CD4-positive, alpha-beta T cell treated with Interferon alpha-2 for 1 hour (primary cell): ENCODE measurements at places on chromosomes 12 and 14.

DNA sequence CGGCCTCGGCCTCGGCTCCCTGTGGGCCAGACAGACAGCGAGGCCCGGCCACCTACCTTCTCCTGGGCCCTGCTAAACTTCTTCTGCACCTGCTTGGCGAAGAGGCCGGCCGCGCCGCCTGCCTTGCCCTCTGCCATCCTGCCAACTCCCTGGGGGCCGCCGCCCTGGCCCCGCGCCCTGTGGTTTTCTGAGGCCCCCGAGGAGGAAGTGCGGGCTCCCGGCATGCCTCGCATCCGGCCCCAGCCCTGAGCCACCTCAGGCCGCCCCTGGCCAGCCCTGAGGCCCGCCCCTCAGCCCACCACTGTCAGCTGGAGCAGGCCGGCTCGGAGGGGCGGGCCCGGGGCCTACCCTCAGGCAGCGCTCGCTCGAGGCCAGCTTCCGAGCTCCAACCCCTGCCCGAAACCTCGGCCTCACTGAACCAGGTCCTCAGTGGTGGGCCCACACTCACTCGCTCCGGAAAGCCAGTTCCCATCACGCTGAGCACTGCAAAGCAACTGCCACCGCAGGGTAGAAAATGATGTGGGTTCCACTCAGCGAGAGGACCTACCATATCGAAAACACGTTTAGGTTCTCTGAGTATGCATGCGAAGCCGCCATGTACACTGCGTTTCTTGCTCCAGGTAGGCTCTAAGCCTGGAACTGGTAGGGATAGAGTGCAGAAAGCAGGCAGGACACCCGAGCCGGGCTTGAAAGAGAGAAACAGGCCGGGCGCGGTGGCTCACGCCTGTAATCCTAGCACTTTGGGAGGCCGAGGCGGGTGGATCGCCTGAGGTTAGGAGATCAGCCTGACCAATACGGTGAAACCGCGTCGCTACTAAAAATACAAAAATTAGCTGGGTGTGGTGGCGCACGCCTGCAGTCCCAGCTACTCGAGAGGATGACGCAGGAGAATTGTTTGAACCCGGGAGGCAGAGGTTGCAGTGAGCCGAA is at the start of gene BIN2:
Gene BIN2 (minus strand): TSS at position 209 of the 930 bp plus-strand sequence. CDS start 72 bp downstream, at position 137.
- peak; percentile 78 for DNase-seq

DNA sequence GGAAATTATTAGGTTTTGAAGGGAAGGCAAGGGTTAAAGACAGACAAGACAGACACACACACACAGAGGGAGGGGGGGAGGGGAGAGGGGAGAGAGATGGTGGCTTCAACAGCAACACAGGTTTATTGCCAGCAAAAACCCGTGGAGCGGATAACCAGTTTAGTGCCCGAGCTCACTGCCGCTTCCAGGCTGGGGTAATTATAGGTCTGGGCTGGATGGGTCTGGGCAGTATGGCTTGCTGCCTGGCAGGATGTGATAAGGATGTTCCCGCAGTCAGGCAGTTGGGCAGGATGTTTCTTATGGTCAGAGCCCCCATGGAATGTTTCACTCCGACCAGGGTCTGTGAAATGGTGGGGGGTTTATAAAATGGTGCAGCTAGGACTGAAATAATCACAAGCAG is 4.4 kb upstream of the TDRD9 start:
- no peak for DNase-seq

GRCh38 chr12:2009623-2010022 is 5.4 kb upstream of the DCP1B start:
- DNase-seq, result peak; percentile 7

DNA sequence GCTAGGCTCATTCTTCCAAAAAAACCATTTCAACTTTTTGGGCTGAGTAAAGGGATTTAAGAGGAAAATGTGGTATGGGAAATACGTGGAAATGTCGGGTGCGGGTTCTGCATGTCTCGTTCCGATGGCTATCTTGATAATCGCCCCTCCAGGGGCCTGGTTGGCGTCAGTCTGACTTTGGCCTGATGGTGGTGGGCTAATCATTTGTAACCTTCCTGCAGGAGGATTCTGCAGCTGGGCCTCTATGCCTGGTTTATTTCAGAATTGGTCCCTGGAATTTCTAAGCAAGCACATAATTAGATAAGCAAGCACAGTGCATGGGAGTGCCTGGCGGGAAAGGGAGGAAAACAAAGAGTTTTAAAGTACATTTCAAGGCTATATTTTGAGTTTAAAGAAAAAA is 14.8 kb upstream of the SLC4A8 start:
- DNase-seq, result no peak

- no peak for DNase-seq
These were observed 139.2 kb downstream of the TGFB3 start for GRCh38 chr14:75842551-75842950.

GRCh38 chr12:55642267-55642666 is 5.6 kb downstream of the OR10P1 start:
- no peak for DNase-seq

DNA sequence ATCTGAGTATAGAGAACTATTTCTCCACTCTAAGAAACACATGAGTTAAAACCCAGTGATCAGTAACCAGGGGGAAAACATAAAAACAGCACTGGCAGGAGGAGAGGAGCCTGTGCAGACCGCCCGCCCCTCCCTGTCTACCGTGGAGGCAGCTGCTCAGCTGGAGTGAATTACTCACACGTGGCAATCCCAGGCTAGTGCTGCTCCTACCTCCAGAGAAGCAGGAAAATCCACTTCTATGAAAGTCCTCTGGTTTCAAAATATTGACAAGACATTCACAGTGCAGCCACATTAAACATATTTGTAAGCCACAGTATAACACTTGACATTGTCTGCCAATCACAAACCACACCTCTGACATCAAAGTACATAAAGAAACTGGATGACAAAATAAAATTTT is 16.7 kb downstream of the TMEM132D start:
- no peak for DNase-seq

GRCh38 chr12:77572371-77572770 is 258.3 kb upstream of the NAV3 start:
- no peak for DNase-seq

GRCh38 chr14:63647696-63648410 is 6.2 kb upstream of the WDR89 start:
- no peak for DNase-seq

GRCh38 chr14:56185992-56186391 is 67.8 kb downstream of the PELI2 start:
- DNase-seq, result no peak

- no peak for DNase-seq
These were observed 77.8 kb upstream of the CNOT2 start for GRCh38 chr12:70165450-70165849.

- DNase-seq, result no peak
These were observed 136.5 kb upstream of the CRY1 start for GRCh38 chr12:107229827-107230226.

DNA sequence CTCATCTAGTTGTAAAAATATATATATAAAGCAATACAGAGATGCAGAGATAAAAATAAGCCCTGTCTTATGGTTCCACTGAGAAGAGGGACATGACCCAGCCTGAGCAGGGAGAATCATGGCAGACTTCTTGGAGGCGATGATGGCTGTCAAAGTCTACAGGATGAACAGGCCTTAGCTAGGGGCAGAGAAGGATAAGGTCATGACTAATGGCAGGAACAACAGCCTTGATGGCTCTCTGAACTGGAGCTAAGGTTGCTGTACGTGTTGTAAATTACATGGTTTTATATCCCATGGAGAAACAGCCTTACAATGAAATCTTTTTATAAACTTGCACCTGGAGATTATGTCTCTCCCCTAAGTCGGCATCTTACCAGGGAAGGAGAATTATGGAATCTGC is 32.4 kb downstream of the FOXN3 start:
- no peak for DNase-seq

DNA sequence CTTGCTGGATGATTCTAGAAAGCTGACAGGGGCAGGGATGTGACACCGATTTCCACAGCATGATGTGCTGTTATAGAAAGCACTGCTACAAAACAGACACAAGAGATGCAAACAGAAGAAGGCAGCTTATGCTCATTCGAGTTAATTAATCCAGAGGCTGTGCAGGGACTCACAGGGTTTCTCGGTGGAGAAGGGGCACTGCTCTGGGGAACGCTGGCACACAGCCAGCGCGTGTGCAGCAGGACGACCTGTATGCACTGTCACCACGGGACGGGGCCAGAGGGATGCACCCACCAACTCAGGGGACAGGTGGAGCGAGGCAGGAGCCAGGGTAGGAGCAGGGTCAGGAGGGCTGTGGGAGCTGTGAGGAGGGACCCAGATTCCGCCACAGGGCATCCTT is 143.5 kb downstream of the RIMBP2 start:
- DNase-seq, result no peak

DNA sequence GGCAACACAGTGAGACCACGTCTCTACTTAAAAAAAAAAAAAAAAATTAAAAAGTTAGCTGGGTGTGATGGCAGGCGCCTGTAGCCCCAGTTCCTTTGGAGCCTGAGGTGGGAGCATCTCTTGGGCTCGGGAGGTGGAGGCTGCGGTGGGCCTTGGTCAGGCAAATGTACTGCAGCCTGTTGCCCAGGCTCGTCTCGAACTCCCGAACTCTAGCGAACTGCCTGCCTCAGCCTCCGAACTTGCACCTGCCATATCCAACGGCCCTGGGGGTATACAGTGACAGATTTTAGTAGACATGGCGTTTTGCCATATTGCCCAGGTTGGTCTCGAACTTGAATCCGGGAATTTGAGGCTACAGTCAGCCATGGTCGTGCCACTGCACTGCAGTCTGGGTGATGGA is 195.4 kb downstream of the ALG10 start:
- DNase-seq, result no peak

DNA sequence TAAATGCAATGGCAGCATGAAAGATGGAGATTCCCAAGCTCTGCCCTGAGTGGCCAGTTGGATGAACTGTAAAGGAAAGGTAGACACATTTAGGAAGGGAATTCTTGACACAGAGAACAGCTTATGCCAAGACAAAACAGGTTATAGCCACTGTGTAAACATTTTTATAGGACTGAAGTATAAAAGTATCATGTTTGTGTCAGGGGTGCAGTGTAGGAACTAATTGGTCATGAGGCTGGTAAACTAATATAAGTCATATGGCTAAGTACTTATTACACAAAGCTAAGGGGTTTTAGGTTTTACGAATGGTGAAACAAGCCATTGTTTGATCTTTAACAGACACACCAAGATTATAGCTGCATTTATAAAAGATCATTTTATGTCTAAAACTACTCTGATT is 207.7 kb upstream of the SLC16A7 start:
- DNase-seq, result no peak

- no peak for DNase-seq
These were observed 75.7 kb downstream of the SCN8A start for GRCh38 chr12:51666696-51667095.

GRCh38 chr14:42192738-42193653 is 586.3 kb downstream of the LRFN5 start:
- DNase-seq, result no peak

DNA sequence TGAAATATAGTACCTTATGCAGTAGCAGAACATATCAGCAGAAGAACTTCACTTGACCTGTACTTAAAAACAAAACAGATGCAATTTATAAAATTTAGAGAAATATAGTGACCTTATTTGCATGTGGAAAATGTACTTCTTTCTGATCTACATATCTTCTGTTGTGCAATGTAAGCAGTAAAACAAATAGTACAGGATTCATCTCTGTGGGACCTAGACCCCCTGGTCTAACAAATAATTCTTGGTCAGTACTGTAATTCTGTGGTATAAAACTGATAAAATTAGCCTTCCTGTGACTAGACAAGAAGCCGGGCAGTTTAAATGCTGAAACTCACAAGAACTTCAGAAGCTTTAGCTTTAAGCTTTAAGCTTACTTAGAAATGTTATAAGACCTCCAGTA is 21.6 kb downstream of the HIF1A start:
- no peak for DNase-seq

- no peak for DNase-seq
These were observed 96.9 kb downstream of the AKAP6 start for GRCh38 chr14:32426028-32426427.

DNA sequence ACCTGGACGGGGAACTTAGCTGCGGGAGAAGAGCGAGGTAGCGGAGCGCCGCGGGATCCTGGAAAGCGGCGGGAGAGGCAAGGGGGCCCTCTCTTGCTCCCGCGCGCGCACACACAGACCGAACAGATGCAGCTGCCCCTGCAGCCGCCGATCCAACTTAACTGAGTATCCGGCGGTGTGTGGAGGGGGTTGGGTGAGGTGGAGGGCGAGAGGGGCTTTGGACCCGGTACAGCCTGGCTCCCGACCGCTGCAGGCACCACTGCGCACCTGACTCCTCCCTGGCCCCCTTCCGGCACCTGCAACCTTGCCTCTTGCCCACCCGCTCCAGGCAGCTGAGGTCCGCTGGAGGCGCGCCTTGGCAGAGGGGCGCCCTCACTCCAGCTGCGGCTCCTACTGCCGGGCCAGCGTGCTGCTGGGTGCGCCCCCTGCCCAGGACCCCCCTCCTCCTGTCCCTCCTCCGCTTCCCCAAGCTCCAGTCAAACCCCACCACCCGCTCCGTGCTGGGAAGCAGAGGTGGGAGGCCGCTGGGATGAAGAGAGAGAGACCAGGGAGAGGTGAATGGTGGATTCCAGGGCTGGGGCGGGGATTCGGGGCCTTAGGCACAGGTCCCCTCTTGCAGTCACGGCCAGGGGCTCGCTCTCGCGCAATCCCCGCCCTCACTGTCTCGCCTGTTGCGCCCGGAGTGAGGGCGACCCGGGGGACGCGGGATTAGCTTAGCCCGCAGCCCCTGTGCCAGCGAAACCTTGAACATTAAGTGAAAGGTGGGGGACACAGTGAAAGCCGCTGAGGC is 2.6 kb downstream of the DIO3 start:
- no peak for DNase-seq

DNA sequence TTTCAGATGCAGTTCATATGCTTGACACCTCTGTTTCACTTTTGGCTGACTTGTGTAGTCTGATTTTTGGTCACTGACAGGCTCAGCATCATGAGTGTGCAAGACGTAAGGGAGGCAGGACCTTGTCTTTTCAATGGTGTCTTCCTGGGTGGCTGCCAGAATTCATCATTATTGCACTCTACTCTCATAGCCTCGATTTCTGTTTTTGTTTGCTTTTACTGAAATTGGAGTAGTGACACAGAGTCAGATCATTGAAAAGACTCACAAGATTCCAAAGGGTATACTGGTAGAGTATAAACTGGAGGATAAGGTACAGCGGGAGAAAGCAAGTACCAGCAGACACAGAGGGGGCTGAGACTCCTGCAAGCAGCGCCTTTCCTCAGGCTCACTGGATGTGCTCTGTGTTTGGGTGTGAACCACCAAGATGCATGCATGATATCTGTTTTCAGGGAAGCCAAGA is 126.3 kb upstream of the FGD4 start:
- DNase-seq, result peak; percentile 5

GRCh38 chr12:121570467-121571283 is 10.1 kb downstream of the KDM2B start:
- DNase-seq, result no peak

- DNase-seq, result no peak
These were observed 121.8 kb downstream of the SLC38A6 start for GRCh38 chr14:61102549-61103466.
